ENCODE measurements at places on chromosomes 7 and 10. TPM values are rescaled to one million over a fixed set of nuclear protein-coding genes. Genes with fewer than 3 reads are reported as not detected.

KEL gene
- not detected for total RNA-seq

DNA sequence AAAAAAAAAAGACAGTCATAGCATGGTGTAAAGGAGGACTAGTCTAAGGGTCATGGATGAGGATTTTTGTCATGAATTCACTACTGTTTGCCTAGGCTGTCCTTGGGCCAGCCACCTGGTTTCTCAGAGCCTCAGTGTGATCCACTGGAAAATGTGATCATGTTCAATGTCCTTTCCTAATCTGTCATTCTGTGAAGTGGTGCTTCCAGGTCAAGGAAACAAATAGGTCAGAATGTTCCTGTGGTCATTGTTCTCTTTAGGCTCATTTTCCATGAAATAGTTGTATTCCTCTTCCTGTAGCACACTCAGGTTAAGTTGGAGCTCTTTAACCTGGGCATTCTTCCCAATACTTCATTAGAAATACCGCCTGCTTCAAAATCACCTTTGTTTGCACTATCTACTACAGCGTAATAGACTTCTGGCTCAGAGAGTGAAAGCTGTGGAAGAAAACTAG, 16.5 kb downstream of the CD36 start:
- no peak for DNase-seq

PLXNA4 gene
- 1.2 TPM for total RNA-seq

- no peak for DNase-seq
Measured at GRCh38 chr7:51075681-51076580, 240.7 kb downstream of the COBL start.

DNA sequence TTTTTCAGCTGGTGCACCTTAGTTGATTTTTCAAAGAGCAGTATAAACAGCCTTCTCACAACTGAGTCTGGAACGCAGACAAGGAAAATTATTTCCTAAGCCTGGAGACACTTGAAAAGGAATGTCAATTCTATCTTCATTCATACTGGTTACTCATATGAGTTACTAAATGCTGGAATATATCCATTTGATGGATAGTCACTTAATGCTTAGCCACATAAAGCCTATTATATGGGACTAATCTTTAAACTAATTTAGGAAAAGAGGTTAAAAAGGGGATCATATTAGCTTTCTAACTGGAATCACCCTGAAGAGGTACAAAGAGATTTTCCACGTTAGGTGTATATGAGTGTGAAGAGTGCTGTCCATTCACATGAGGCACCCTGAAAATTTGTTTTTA, 1.7 kb upstream of the HOXA4 start:
- no peak for DNase-seq

- no peak for DNase-seq
Measured at GRCh38 chr10:133379152-133379800, at the start of gene PAOX. PAOX (plus strand) TSS chr10:133379262; CDS start chr10:133379317, 55 bp downstream.

GRCh38 chr7:25891591-25891990, 260.4 kb upstream of the NFE2L3 start:
- DNase-seq: no peak

SYT15B gene
- 0.06 TPM for total RNA-seq

GRCh38 chr10:44979281-44980191, 927 bp upstream of the DEPP1 start:
- DNase-seq: no peak

- DNase-seq: no peak
Measured at GRCh38 chr7:44285561-44285960, 39.8 kb downstream of the CAMK2B start.

DBNL gene
- total RNA-seq: 108 TPM

DNA sequence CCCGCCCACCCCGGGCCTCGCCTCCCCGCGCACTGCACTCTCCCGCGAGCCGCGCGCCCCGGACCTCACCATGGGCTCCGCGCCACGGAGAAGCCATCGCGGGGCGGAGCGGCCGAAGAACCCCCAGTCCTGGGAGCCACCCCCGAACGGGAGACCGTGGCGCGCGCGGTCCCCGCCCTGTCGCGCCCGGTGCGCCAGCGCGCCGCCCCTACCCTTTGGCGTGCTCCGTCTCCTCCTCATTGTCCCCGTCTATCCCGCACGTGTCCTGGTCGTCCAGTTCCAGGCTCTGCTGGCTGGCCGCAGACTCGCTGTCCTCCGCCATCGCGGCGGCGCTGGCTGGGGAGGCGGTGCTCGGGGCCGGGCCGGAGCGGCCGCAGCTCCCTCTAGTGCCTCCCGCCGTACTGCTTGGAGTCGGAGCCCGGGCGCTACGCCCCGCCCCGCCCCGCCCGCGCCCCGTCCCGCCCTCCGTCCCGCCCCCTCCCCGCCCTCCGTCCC, at the start of gene NMT2:
Gene NMT2, minus strand, starts transcription at position 403 of the 495 bp plus-strand sequence. Its CDS starts 81 bp downstream, at position 322.
- peak; percentile 65 for DNase-seq

DNA sequence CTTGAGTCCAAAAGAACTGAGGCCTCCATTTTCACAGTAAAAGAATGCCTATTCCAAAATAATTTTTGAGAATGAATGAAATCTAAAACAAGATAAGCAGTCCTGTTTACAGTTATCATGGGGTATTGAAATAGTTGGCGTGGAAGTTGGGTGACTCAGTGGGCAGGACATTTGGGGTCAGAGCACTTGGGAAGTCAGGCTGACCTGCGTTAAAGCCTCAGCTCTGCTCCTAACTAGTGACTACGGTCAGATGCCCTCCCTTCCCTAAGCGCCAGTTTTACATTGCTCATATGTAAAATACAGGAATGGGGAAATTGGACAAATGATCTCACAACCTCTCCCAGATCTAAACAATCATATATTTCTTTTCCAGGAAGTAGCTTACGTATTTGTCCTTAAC, 2.3 kb upstream of the PAPSS2 start:
- DNase-seq: peak; percentile 46

- DNase-seq: peak; percentile 32
Measured at GRCh38 chr10:112304267-112304859, 21.2 kb downstream of the TECTB start.

DNA sequence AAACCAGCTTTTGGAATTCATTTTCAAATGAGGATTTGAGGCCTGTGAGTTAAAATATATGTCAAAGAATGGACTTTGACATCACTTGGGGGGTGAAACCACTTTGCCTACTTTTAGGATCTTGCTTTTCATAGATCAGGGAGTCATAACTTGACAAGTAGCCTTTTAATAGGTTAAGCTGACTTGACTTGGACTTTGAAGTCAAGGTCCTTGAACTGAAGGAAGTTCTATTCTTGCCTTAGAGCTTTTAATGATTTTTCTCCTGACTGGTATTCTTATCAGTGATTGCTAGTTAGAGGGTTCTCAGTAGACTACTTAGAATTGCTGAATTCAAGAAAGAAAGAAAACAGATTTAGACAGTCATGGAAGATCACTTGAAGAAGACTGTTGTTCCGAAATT, 17.7 kb downstream of the AGR2 start:
- no peak for DNase-seq

- DNase-seq: no peak
Measured at GRCh38 chr10:75335983-75336382, 65.6 kb downstream of the ZNF503 start.

DNA sequence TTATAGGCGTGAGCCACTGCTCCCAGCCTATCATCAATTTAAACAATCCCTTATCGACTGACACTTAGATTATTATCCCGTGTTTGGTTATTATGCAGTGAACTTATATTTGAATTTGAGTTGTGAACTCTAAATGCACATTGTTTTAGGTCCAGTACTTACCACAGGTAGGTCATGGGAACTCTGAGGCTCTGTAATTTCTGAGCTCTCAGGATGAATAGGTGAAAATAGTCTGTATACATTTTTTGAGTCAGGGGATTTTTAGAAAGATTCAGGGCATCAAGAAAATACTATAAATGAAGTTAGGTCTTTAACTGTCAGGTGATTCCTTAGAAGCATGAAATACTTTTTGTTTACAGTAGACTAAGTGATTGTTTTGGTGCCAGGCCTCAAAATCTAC, 8.8 kb downstream of the CCDC136 start:
- no peak for DNase-seq

DNA sequence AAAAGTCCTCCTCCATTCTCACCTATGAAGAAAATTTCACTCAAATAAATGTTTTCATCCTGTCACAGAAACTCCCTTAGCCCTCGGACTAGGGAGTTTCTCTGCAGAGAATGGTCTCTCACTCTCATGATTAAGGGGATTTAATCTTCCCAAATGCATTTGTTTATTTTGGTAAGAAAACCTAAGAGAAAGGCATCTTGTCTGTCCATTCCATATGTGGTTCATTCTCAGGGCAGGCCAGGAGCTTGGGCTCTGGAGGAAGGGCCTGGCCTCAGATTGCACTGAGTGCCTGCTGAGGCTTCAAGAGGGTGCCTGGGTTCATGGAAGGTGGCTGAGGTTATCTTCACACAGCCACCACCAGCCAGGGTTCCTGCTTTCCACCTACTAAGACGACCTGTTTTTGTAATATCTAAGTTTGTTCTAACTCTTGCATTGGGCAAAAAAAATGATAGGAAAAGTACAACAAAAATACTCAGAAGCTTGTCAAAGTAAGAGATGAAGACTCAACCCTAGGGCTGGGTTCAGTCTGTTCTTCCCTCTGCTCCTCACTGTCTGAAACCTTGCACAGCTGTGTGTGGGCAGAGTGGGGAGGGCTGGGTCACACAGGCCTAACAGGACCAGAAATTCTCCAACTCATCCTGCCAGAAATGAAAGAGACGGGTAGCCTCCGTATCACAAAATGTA, 186.7 kb downstream of the CXCL12 start:
- DNase-seq: no peak

DNA sequence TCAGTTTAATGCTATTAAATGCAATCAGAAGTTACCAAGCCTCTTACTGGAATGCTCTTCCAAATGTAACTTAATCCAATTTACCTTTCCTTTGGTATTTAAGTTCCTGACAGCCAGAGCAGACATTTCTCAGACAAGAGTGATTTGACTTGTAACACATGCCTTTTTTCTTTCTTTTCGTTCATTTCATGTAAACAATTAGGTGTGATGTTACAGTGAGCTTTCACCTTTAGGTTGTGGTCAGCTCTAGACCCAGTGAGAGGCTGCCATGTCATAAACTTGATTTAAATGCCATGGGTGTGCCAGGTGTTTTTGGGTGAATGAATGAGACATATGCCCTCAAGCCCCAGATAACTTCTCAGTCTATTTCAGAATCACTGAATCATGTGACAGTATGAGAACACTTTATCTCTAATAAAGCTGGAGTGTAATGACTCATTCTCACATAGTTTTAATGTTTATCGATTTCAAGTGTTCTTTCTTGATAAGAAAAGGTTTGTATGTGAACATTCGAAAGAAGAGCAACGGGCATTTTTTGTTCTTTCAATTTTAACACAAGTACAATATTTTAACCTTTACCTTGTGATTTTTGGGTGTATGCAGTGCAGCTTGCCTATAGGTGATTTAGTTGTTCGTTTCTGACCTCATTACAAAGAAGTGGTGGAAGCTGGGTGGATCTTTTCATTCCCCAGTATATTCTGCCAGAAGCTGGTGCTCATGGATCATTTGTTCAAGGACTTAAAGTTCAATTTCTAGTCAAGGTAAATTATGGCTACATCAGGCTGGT, 61.5 kb downstream of the CHN2 start:
- DNase-seq: peak; percentile 66

DNA sequence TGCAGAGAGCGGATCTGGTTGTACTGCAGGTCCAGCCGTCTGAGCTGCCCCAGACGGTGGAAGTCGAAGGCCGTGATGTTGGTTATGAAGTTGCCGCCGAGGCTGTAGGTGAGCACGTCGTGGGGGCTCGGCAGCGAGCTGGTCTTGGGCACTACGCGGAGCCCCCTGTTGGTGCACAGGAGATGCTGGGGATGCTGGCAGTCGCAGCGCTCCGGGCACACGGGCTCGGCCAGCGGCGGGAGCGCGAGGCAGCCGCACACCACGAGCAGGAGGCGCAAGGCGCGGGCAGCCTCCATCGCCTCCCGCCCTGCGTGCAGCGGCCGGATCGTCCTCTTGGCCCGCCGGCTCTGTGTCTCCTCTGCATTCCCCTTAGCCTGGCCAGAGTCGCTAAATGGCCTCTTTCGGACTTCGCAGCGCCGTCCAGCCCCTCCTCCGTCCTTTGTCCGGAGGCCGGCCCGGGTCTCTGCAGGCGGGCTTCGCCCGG, 337 bp downstream of the TRIL start:
- DNase-seq: no peak

DNA sequence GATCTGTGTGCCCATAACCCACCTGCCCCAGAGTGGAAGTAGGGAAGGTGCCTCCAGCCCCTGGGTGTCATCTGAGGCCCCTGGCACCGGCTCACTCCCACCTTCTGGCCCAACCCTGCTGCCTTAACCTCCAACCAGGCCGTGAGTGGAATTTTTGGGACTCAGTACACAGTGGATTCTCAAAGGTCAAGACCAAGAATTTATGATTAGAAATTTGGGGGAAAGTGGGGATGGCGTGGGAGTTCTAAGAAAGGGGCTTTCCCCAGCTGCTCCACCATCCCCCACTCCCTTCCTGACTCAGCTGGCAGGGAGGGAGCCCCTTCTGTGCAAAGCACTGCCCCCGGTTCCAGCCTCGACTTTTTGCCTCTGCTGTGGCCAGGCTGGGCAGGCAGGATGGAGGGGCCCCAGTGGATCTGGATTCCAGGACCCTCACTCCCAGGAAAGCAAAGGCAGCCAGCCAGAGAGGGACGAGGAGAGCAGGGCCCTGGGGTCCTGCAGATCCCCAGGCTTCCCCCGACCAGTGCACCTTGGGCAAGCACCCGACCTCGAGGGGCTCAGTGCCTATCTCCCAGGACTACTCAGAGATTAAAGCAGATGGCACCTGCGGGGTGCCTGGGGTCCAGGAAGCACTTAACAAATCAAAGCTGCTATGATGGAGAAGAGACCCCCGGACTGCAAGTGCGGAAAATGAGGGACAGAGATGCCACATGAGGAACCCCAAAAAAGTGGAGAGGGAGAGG, 12.8 kb downstream of the SPOCK2 start:
- no peak for DNase-seq

PAPSS2 gene
- total RNA-seq: 17.3 TPM

TWIST1 gene
- total RNA-seq: 22.3 TPM

GRCh38 chr7:87482115-87482514, 6.6 kb upstream of the ABCB4 start:
- DNase-seq: no peak

GRCh38 chr10:118930614-118931013, 98.9 kb upstream of the NANOS1 start:
- no peak for DNase-seq

BICC1 gene
- total RNA-seq: 11.9 TPM

DNA sequence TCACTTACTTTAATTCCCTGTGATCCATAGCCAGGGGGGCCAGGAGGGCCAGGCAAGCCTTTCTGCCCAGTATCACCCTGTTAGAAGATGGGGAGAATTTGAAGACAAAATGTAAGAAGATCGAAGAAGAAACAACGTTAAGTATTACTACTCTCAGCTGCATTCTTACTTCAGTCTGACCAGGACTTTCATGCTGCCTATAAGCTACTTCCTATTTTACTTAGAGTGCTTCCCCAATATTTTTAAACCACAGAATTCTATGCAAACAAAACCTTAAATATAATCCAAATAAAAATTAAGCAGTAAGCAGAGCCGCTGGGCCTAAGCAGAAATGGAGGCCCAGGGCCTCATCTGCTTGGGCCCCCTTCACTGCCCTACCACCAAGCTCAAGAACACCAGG, 117.8 kb downstream of the COL28A1 start:
- DNase-seq: no peak

DNA sequence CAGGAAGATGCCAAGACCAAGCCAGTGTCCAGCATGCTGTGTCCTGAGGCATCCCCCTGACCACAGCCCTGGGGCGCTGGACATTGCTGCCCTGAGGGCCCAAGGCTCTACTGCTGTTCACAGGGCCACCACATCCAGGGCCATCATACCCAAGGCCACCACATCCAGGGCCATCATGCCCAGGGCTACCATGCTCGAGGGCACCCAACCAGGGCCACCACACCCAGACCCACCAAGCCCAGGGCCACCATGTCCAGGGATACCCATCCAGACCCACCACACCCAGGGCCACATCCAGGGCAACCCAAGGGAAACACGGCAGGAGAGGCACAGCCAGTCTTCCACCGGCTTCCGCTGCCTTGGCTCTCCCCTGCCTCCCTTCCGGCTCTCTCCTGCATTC, 17.1 kb downstream of the STK32C start:
- DNase-seq: no peak
